ENCODE measurements at places on chromosomes 1 and 21.

GRCh38 chr1:210132582-210132981 is 100.0 kb upstream of the SERTAD4 start:
- no peak overlapping the region for H3K4me3 ChIP-seq
- H3K27ac ChIP-seq = no peak overlapping the region
- DNase-seq = no peak
- peaks cover 4% of the 10 kb centered on the region for H3K27me3 ChIP-seq
- H3K36me3 ChIP-seq = no peaks in the 10 kb centered on the region
- H3K4me1 ChIP-seq = no peaks in the 10 kb centered on the region

DNA sequence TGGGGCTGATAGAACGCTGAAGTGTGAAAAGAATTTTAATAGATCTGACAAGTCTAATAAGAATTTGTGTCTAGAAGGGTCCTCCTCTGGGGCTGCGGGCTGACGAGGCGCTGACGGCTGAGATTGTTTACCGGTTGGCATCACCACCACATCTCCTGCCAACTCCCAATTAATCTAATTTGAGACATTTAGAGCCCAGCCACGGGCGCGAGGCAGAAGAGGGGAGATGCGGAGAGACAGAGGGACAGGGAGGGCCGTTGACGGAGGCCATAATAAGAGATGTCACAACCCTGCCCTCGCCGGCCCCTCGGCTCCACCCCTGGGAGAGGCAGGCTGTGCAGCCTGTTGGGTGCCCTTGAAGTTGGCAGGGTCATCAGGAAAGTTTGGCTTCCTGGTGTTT is 109.3 kb downstream of the PAX7 start:
- no peaks in the 10 kb centered on the region for H3K36me3 ChIP-seq
- no peaks in the 10 kb centered on the region for H3K27me3 ChIP-seq
- DNase-seq = no peak
- no peaks in the 10 kb centered on the region for H3K4me1 ChIP-seq

DNA sequence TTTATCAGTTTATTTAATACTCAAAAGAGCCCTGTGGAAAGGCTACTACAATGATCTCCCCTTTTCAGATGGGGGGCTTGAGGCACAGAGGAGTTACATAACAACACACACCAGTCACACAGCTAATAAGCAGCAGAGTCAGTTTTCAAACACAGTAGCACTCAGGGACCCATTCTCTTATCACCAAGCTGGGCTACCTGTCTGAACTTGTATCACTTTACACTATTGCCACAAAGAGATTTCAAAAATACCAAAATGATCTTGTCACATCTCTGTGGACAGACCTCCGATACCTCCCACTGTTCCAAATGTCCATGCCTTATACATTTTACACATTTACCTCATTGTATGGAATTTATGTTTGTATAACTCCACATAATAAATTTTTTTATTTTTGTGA is 134.6 kb downstream of the TPR start:
- no peaks in the 10 kb centered on the region for H3K27me3 ChIP-seq
- no peaks in the 10 kb centered on the region for H3K4me1 ChIP-seq
- no peak for DNase-seq
- H3K27ac ChIP-seq = no peak overlapping the region

DNA sequence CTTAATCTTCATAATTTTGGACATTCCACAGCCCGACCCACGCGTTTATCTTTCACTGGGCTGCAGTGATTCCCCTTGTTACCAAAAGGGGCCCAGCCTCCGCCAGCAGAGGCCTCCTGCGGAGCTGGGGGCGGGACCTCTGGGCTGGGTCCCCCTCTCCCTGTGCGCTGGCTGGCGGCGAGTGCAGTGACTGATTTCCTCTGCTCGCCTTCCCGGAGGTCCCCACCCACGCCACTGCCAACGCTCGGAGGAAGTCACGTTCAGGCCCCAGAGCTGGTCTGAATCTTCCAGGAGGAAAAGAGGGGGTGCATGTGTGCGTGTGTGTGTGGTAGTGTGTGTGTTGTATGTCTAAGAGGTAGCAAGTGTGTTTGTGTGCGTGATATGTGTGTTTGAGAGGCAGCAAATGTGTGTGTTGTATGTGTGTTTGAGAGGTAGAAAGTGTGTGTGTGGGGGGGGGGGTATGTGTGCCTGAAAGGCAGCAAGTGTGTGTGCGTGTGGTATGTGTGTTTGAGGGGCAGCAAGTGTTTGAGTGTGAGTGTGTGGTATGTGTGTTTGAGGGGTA is 35.0 kb upstream of the JAK1 start:
- peak; percentile 77 for DNase-seq
- H3K27me3 ChIP-seq = peaks cover 27% of the 10 kb centered on the region
- H3K4me3 ChIP-seq = peak overlapping the region; percentile 61
- H3K27ac ChIP-seq = peak overlapping the region; percentile 51
- H3K36me3 ChIP-seq = peaks cover 9% of the 10 kb centered on the region

DNA sequence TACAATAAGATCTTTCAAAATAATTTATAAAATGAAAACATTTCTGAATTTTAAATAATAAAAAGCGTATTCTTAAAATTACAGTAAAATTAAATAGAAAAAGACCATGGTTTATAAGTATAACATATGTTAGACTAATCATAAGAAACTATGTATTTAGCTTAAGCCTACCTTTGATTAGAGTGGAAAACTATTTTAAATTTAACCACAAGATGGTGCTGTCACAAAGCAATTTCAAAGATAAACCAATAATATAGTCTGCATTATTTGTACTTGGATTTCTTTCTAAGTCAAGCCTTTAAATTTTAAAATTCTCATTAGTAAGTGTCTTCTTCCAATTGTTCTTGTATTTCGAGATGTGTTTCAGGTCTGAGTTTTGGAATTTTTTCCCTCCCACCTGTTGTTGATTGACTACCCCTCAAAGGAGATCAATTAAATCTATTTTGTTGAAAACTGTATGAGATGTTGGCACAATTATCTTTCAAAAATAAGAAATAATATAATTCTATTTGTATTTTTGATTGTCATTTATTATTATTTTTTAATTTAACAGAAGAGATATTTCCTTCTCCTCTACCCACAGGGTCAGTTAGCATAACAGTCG is 459.8 kb downstream of the KCNT2 start:
- DNase-seq = no peak
- no peaks in the 10 kb centered on the region for H3K36me3 ChIP-seq
- no peak overlapping the region for H3K4me3 ChIP-seq
- no peak overlapping the region for H3K27ac ChIP-seq
- no peaks in the 10 kb centered on the region for H3K27me3 ChIP-seq
- no peaks in the 10 kb centered on the region for H3K4me1 ChIP-seq

DNA sequence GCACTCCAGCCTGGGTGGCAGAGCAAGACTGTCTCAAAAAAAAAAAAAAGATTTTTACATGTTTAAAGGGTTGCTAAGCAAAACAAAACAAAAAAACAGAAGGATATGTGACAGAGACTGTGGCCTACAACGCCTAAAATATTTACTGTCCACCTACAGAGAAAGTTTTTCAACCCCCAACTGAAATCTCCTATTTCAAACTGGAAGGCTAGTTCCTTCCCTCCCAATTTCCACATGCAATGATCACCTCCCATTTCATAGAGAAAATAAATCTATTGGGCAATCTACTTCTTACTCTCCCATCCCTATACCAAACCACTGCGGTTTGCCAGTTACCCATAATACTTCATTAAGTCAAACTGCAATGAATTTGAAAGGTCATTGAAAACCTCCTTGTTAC is 74.2 kb downstream of the ST3GAL3 start:
- no peak for DNase-seq
- no peak overlapping the region for H3K4me3 ChIP-seq
- peaks cover 26% of the 10 kb centered on the region for H3K4me1 ChIP-seq
- H3K36me3 ChIP-seq = peaks cover 42% of the 10 kb centered on the region
- no peaks in the 10 kb centered on the region for H3K27me3 ChIP-seq

DNA sequence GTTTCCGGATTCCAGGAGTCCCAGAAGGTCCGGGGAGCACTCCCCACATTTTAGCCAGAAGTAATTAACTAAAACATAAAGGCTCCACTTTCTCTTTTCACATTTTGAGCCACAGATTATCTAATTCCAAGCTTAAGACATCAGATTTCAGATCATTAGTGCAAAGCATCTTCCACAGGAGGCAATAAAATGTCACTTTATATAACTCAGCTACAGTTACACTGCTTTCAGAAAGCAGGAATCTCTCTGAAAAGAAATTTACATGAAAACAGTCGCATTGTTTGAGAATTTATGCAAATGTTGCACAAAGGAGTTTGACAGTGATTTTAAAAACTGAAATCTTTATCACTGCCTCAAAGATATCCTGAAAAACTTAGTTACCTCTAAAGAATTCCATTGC is 99.7 kb downstream of the LMO4 start:
- peaks cover 29% of the 10 kb centered on the region for H3K27me3 ChIP-seq
- no peak overlapping the region for H3K27ac ChIP-seq

- H3K36me3 ChIP-seq = no peaks in the 10 kb centered on the region
- no peak overlapping the region for H3K27ac ChIP-seq
- no peak for DNase-seq
Measured at GRCh38 chr1:46411601-46412341, 17.7 kb downstream of the FAAH start.
